AG04449 (cell line): ENCODE measurements at places on chromosomes 16 and 17.
A peak's percentile ranks its signal among the peaks of the same experiment; 100 is the strongest.

- DNase-seq = no peak
Measured at GRCh38 chr16:4481526-4481925, 5.3 kb downstream of the HMOX2 start.

GRCh38 chr16:61296305-61296704, 739.9 kb downstream of the CDH8 start:
- DNase-seq = no peak

DNA sequence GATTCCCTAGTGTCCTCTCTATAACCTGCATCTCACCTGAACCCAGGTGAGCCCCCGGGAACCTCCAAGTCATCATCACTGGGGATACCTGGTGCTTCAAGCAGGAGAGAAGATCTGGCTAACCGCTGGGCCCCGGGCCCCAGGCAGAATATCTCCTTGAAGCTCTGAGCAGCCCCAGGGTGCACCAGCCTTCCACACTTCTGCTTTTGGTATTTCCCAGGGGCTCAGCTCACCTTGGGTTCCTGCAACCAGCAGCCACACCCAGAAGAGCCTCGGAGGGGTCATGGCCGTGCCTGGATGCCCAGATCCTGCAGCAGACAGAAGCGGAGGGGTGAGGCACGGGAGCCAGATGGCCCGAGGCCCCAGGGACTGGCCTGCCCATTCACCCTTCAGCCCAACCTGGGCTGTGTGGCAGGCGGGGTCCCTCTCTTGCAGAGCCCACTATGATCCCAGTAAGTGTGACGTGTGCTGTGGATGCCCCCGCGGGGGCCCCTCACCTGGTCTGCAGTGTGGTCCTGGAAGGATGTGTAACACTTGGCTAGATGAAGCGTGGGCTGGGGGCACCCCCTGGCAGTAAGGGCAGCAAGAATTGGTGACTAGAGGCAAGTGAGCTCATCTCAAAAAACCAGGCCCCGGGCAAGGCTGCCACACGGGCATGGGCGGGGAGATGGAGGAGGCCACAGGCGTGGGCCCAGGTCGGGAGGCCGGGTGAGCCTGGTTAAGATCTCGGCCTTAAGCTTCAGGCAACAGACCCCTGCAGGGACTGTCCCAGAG, 2.6 kb downstream of the LGALS3BP start:
- DNase-seq = no peak

GRCh38 chr17:58245428-58246103, 7.2 kb downstream of the LPO start:
- DNase-seq = no peak

DNA sequence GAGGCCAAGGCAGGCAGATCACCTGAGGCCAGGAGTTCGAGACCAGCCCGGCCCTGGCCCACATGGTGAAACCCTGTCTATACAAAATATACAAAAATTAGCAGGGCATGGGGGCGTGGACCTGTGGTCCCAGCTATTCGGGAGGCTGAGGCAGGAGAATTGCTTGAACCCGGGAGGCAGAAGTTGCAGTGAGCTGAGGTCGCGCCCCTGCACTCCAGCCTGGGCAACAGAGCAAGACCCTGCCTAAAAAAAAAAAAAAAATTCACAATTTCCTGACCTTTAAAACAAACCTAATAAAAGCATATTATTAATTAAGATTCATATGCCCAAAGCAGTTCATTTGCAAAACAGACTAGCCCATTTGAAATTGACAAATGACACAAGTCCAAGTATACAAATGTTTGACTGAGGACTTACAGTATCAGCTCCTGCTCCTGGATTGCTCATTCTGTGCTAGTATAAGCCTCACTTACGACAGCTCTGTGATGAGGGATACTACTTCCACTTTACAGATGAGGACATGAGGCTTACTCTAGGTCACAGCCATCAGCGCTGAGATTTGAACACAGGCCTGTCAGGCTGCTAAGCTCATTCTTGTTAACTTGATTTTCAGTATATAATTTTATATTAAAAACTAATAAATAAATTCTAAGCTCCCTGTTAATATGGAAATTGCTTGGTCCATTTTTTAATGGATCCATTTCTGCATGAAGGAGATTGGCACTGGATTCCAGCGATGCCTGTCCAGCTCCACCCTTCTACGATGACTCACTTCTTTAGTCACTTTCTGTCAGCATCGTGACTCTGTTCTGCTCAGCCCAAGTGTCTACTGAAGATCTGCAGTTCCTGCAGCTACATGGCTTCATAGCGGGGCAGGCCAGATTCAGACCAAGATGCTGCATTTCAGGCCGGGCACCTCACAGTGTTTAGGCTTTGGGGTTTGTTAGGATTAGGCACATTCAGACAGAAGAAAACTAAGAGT, 88.2 kb downstream of the WDR59 start:
- peak; percentile 7 for DNase-seq

GRCh38 chr17:39611401-39612112, 3.8 kb upstream of the NEUROD2 start:
- no peak for DNase-seq

DNA sequence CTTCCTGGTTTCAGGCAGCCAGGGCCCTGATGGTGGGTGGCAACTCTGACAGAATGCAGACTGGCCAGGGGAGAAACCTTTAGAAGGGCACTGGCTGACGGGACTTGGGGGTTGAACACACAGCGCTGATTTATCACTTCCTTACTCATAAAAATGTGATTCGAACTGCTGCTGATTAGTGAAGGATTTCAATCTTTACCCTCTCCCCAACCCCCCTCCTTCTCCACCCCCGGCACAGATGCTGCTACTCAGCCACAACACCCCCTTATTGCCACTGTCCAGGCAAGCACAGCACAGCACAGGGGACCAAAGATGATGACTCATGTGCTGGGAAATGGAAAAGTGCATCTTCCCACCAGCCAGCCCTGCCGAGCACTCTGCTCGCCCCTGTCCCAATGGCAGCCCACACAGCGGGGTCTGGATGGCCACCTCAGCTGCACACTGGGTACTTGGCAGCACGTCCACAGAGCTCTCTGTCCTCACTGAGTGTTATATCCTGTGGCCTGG, 70.1 kb downstream of the SMG6 start:
- DNase-seq = no peak

- DNase-seq = no peak
Measured at GRCh38 chr16:4913774-4914525, 23.0 kb downstream of the PPL start.

DNA sequence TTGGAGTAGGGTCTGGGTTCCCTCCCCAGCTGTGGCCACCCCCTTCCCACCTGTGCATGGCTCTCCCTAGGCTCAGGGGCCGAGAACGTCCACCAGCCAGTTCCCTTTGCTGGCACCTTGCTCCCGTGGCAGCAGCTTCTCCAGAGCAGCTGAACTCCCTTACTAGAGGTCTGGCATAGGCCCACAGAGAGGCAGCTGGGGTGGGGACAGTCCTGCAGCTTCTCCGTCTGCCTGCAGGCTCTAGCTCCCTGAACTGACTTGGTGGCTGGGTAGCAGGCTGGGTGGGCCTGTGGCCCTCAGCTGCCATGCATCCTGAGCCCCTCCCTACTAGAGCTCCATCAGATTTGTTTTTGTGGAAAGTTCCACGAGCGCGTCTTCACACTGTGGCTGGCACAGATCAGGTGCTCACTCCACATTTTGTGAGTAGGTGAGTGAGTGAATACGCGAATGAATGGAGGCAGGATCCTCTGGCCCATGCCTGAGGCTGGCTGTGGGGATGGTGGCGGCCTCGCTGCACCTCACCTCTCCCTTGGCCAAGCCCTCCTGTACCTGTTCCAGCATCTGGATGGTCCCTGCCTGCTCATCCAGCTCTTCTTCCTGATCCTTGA, 51.3 kb downstream of the PIPOX start:
- no peak for DNase-seq

DNA sequence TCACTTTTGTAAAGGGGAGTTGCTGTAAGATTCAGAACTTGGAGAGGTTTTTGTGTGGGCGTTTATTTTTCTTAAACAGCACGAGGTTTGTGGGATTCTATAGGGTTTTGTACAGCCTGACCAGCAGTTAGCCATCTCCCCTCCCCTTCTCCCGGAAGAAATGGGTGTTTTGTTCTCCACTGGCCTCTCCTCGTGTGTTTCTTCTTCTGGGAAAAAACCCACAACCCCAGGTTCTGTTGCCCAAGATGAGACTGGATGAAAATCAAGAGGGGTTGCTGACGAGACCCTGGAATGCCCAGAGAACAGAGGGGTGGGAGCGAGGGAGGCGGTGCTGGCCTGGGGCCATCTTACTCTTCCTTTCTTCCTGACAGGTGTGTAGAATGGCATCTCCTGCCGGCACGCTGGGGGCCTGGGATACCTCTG, 186.1 kb downstream of the MSI2 start:
- no peak for DNase-seq

DNA sequence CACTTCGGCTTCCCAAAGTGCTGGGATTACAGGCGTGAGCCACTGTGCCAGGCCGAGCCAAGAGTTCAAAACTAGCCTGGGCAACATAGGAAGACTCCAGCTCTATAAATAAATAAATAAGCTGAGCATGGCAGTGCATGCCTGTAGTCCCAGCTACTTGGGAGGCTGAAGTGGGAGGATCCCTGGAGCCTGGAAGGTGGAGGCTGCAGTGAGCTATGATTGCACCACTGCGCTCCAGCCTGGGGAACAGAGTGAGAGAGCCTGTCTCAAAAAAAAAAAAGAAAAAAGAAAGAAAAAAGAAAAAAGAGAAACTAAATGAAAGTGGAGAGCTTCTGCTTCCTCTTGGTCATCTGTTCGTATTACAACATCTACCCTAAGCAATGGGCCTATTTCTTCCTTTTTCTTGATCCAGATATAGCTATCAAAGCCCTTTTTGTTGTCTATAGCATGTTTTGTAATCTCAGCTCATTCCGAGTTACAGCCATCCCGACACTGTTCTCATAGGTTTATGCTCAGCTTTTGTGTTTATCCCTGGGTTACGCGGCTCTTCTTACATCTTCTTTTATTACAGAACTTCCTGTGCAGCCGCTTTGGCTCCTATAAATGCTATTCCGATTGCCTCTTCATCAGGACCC, 14.1 kb upstream of the MAPK3 start:
- DNase-seq = no peak

DNA sequence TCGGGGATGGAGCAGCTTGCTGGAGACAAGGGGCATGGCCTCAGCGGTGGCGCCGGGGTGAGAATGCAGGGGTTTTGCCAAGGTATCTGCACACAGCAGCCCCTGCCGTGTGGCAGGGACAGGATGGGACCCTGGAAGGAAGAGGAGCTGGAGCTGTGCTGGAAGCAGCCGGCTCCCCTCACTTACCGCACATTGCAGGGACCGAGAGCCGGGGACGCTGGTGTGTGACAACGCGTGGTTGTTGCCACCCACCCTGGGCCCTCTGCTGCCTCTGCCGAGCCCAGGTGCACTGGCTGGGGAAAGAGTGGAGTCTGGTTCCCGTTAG, 3.0 kb downstream of the NUBP2 start:
- no peak for DNase-seq

DNA sequence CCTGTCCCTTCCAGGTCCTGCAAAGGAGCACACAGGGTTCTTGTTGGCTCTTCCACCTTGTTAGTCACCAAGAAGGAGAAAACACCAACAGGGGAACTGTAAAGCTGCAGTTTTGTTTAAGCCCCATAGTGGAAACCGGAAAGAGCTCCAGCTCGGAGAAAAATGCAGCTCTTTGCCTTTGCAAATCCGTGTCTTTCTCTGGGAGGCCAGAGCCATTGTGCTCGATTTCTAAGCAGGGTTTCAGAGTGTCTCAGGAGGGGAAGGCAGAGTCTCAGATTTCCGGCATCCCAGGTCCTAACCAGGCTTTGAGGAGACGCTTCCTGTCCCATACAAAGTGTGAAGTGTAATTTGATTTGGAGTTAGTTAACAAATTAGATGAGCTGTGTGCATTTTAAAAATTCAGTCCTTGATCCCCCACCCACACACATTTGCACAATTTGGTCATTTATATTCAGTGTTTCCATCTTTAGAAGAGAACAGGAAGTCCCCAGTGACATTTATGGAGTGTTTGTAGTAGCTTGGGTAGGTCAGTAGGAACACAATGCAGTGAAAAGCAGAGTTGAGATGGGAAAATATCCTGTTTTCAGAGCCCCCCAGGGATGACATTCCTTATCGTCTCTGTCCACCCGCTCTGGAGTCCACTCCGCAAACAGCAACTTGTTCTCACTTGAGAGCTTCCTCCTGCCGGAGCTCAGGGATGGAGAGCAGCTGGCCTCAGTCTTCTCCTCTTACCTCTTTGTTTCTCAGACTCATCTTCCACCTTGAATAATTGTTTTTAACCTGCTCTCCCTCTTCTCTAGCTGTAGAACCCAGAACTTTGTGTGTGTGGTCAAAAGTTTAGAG, 331.9 kb downstream of the SEC14L1 start:
- DNase-seq = no peak

GRCh38 chr17:41559548-41559947, 12.3 kb downstream of the KRT9 start:
- DNase-seq = no peak

DNA sequence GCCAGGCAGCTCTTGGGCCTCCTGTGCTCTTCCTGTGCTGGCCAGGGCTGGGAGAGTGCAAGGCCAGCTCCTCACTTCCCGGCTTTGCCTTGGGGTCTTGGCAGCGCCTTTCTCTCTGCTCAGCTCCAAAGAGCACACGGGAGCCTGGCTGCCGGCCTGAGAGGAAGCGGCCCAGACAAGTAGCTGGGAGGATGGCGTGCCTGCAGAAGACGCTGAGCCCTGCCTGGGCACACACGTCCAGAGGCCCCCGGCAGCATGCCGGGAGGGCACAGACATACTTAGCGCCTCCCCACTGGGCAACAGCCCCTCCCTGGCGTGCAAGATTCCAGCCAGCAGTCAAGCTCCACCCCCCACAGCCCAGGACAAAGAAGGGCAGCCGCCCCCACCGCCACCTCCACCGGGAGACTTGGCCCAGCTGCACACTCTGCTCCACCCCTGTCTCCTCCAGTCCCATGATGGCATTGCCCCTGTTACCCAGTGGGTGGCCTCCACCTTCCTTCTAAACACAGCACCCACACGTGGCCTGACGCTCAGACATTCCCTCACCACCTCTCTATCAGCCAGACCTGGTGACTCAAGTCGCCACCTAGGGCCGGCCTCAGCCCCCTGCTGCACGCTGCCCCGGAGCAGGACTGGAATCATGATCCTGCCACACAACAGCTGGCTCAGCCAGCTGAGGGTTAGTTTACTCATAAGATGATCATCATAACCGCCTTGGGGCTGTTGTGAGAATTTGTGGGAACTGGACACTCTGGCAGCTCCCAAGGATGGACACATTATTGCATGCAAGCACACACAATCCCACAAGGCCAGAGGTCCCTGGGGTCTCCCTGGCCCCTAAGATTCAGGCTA, 12.4 kb downstream of the SGCA start:
- DNase-seq = no peak

DNA sequence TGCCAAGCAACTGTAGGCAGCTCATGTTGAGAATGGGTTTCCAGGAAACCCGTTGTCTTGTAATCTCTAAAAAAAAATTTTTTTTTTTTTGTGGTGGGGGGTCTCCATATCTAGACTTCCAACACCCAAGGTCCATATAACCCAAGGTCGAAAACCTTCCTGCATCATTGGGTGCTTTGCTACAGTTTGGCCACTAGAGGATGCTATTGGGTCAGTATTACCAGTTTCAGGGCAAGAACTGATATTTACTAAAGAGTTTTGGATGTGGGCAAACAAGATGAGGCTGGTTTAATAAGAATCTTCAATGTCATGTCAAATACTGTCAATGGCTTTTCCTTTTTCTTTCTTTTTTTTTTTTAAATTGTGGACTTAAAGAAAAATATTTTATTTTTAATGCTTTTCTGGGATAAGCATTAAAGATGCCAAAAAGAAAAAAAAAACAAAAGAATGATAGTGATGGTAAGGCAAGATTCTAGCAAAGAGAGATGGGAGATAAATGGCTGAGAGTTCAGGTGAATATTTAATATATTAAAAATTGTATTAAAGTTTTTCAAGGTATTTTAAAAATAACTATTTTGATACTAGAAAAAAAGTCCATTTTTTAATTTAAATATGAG, 62.2 kb downstream of the DHRS7C start:
- peak; percentile 0 for DNase-seq

GRCh38 chr17:21395764-21396163, 19.6 kb downstream of the KCNJ12 start:
- no peak for DNase-seq
